ENCODE measurements at places on chromosomes 3 and 15.
A peak's percentile ranks its signal among the peaks of the same experiment; 100 is the strongest.

- DNase-seq: no peak
Observed at GRCh38 chr3:72369681-72370080, 478.6 kb downstream of the SHQ1 start.

GRCh38 chr3:181718369-181718768 lies 6.6 kb downstream of the SOX2 start:
- DNase-seq: no peak

GRCh38 chr3:71742621-71743020 lies 11.0 kb upstream of the GPR27 start:
- no peak for DNase-seq

DNA sequence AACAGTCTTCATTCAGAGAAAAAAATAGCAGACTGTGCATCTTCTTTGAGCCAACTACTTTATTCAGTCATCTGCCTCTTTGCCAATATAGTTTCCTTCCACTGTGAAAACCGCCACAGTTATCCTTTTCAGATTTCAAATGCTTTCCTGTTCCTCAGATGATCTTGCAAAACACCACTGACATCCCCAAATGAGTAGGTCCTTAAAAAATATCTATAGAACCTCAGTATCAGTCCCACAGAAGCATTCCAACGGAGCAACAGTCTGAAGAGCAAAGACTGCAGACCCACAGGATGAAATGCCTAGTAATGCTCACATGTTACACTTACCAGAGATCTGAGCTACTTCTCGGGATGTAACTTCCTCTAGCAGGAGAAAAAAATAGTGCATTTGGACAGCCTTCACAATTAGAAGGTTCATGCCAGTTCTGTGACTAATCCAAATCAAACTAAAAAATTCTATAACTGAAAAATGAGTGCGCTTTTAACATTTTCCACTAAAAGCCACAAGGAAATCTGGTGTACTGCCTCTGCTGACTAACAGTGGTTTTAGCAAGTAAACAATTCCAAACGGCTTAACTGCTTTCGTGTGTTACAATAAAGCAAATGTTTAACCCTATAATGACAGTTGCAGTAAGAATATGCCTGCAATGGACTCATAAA lies at the start of gene ANKRD28:
TSS of gene ANKRD28 (minus strand) at position 338 of the 662 bp plus-strand sequence. CDS start 1,458 bp downstream, outside the sequence.
- DNase-seq: no peak

DNA sequence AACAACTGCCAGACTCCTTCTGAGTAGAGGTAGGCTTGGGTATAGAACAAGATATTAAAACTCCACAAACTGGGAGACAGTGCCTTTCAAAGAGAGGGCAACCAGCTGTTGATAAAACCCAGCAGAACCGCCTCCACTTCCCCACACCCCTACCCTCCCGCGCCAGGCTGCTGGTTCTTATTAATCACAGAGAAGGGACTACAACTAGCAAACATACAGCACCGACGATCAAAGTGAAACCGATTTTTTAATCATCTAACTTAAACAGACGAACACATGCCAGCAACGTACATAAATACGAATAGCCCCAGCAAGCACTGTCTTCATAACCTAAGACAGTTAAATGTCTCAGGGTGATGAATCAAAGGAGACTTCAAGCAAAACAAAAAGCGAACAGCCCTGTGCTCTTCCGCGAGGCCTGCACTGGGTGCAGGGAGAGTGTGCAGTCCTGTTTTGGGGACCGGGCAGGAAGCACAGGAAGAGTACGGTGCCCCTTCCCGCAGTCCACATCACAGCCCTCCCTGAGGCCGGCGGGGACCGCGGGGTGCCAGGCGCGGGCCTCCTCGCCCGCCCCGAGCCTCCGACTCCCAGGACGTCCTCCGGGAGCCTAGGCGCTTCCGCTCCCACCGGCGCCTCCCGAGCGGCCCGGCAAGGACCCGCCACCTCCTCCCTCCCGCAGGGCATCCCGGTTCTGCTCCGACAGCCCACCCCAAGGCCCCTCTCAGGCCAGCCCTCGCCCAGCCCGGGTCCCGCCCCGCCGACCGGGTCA lies 75.1 kb upstream of the VGLL4 start:
- DNase-seq: no peak

GRCh38 chr3:119891944-119892721 lies 110.2 kb downstream of the NR1I2 start:
- DNase-seq: no peak

GRCh38 chr15:50854601-50855490 lies 53.6 kb upstream of the AP4E1 start:
- DNase-seq: no peak

- DNase-seq: no peak
Observed at GRCh38 chr3:36681867-36682266, 82.5 kb downstream of the DCLK3 start.

GRCh38 chr3:46574243-46574646 lies 8.1 kb upstream of the LRRC2 start:
- DNase-seq: no peak

- DNase-seq: no peak
Observed at GRCh38 chr15:68184616-68185480, 20.3 kb downstream of the CALML4 start.

DNA sequence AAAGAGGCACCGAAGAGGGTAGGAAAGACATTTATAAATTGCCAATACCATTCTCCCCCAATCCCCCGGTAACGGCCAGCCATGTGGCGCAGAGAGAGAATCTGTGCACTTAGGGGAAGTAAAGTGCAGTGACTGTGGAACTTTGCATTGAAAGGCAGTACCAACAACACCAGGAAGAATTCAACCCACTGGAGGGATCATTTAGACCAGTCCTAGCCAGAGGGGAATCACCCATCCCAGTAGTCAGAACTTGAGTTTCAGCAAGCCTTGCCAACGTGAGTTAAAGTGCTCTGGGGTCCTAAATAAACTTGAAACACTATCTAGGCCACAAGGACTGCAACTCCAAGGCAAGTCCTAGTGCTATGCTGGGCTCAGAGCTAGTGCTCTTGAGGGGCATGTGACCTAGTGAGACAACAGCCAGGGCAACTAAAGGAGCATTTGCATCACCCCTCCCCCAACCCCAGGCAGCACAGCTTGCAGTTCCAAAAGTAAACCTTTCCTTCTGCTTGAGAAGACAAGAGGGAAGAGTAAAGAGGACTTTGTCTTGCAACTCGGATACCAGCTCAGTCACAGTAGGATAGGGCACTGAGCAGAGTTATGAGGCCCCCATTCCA lies 15.0 kb downstream of the CEP70 start:
- no peak for DNase-seq

- no peak for DNase-seq
Observed at GRCh38 chr3:144259267-144259666, 287.6 kb downstream of the DIPK2A start.

DNA sequence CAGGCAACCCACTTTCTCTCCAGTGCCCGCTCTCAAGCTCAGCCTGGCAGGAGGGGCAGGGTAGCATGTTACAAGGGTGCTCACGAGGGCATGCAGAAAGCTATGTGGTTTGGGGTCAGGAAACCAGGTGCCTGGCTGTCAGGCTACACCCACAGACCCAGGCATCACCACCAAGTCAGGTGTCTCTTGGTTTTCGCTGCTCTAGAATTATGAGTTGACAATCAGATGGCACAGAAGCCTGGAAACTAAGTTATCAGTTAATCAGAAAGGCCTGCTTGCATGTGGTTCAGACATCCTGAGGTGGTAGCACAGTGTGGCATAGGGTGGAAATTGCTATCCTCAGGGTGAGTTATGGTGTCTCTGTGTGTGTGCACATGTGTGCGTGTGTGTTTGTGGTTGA lies 16.2 kb upstream of the CCR9 start:
- DNase-seq: peak; percentile 54

GRCh38 chr15:73081321-73081958 lies 29.2 kb downstream of the NEO1 start:
- no peak for DNase-seq

DNA sequence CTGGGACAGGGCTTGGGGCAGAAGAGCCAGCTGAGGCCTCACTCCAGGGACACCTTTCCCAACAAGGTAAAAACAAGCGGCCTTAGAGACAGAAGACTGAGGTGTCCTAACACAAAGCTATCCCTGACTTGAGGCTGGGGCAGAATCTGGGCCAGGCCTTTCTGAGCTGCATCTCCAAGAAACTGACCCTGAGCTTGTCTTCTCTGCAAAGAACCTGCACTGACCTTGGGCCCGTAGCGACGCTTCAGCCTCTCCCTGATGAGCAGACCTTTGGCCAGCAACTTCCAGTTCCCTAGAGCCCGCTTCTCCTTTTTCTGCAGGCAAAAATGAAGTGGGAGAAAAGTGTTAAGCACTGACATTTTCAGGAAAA lies 22.2 kb downstream of the TMEM43 start:
- DNase-seq: no peak

- DNase-seq: no peak
Observed at GRCh38 chr3:134374105-134374790, at the start of gene AMOTL2. AMOTL2 (minus strand) TSS chr3:134374447; CDS start chr3:134371433, 3,014 bp downstream.

DNA sequence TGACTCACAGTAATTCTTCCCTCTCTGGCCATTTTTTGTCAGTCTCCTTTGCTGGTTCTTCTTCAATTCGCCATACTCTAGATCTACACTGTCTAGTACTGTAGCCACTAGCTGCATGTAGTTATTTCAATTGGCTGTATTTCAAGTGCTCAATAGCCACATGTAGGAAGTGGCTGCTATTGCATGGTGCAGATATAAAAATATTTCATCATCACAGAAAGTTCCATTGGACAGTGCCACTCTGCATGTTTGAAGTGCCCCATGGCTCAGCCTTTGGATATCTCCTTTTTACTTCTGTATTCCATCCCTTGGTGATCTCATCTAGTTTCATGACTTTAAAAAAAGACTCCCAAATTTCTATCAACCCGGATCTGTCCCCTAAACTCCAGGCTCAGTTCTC lies 22.1 kb downstream of the PPP2R3A start:
- no peak for DNase-seq

GRCh38 chr3:120435621-120436020 lies 15.2 kb downstream of the FSTL1 start:
- DNase-seq: no peak

DNA sequence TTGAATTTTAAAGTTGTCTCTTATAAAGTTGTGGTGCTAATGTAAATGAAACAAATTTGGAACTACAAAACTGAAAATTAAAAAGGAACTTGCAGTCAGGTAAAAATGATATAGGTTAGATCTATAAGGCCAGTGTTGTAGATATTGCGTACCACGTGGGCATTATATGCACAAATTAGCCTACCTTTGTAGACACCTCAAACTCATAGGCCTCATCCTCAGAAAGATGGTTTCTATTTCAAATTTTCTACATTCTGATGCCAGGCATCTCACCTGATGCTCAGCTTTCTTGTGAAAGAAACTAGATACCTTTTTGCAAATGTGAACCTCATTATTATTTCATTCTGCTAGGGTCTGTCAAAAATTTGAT lies 25.6 kb downstream of the TMEM207 start:
- DNase-seq: no peak

- no peak for DNase-seq
Observed at GRCh38 chr3:190444006-190444405, 5.7 kb downstream of the TMEM207 start.

DNA sequence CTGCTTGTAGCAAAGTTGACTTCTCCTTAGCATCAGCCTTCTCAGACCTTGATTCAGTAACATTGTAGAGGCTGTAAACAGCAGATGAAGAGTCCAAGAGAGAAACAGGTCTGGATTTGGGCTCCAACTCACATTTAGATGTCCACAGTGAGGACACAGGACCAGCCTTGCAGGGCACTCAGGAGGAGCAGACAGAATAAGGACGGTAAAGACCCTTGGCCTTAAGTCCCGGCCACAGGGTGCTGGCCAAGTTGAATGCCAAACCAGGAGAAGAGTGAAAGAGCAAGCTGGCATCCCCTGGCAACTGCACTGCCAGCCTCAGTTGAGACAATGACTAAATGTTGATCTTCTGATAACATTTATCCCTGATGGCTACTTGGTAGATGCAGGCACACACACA lies 136.3 kb downstream of the LRRK1 start:
- no peak for DNase-seq

- DNase-seq: no peak
Observed at GRCh38 chr15:91357011-91357410, 257.0 kb downstream of the SV2B start.

GRCh38 chr3:69770976-69771634 lies 31.8 kb downstream of the MITF start:
- no peak for DNase-seq

GRCh38 chr15:29887721-29888120 lies 65.5 kb upstream of the TJP1 start:
- no peak for DNase-seq

GRCh38 chr15:63075015-63075983 lies 32.8 kb downstream of the TPM1 start:
- DNase-seq: no peak

DNA sequence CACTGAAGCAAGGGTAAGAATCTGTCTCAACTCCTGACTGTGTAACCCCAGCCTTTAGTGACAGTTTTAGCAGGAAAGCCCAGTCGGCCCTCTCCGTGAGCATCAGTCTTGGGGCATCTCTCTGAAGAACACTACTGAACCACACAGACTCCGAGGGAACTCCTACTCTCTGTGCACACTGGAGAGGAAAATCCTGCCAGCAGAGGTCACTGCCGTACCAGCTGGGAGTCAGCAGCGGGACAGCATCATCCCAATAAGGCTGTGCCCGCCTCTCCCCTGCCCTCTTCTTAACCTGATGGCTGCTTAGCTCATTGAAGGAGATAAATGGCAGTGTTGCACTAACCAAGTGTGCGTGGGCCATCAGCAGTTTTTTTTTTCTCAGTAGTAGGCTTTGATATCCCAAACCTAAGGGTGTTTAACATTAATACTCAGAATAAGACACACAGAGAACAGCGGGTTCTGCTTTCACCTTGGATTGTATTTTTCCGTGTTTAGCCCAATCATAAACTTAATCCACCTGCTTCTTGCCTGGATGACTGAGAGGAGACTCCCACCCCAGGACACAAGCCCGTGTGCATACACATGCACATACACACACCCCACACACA lies 26.6 kb upstream of the RASA2 start:
- DNase-seq: peak; percentile 79

DNA sequence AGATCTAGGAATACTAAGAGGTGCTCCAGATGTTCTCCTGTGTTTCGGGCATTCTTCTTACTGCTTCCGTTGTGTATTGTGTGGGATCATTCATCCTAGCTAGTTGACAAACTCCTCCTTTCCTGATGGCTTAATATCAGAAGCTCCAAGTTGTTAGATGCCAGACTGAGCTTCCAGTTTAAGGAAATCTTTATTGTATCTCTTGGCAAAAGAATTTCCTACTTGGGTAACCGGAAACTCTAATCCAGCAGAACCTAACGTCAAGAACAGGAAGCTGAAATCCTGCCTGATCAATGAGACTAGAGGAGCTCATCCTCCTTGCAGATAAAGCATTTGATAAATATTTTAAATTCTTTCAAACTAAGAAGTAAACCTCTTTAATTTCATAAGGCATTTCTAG lies 27.7 kb upstream of the MYH15 start:
- no peak for DNase-seq
